ENCODE measurements at places on chromosomes 3 and 15.

DNA sequence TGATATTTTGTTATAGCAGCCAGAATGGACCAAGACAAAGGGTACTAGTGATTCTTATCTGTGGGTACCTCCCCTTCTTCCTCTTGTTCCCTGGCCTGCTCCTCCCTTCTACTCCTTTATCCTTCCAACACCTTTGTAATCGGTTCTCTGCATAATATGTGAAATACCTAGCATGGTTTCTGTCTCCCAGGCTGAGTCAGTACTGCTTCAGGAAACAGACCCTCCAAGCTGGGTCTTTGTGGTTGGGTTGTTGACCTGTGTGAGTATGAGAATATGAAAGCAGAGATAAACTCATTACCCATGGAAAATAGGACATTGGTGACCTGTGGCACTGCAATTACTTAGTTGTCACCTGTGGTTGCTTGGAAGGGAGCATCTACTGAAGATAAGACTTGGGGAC lies 69.3 kb upstream of the KLF13 start:
- no peak for DNase-seq

DNA sequence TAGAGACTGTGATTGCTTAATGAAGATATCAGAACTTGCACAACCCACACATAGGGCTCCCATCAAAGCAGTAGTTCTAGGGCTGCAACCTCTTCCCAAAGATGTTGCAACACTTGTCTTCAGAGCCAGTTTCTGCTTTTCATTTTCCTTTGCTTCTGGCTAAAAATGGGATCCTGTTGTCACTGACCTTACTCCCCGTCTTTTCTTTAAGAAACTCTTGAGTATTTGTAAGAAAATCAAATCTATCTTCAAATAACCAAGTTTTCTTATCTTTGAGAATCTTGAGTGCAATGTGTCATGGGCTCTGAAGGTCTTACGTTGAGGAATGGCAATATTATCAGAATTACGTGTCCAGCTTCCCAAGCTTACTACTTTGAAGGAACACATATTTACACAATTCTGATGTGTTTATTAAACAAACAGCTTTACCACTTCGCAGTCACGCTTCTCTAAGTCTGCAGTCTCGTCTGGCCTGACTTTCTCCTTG lies 24.1 kb downstream of the CACNA1D start:
- DNase-seq = no peak

DNA sequence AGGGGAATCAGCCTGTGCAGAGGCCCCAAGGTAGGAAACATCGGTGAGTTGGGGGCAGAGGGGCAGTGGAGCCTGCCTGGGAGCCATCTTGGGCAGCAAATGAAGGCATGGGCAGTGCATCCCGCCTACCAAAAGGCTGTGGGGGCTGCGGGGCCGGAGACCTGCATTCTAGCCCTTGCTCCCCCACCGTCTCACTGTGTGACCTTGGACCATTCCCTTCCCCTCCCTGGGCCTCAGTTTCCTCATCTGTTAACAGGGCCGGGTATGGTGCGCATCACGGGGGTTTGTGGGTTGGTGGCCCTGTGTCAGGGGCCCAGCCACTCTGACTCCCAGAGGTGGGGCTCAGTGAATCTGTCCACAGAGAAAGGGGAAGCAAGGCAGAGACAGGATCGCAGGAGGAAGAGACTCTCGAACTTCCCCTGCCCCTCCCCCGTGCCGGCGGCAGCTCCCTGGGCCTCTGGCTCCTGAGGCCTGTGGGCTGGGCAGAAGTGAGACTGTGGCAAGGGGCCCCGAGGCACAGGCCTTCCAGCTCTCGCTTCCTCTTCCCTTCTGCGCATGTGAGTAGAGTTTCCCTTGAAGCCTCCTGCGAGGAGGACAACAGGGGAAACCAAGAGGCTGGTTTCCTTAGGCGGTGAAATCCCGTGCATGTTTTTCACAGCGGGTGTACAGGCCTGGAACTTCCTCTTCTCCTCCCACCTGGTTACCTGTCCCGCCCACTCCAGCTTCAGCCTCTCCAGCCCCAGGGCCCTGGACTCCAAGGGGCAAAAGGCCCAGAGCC lies 42.9 kb downstream of the IDH2 start:
- DNase-seq = no peak

- no peak for DNase-seq
Measured at GRCh38 chr3:178901204-178901603, 170.4 kb downstream of the ZMAT3 start.

- no peak for DNase-seq
Measured at GRCh38 chr3:31014317-31015040, 120.0 kb upstream of the GADL1 start.
